ENCODE measurements at places on chromosomes 5 and 9.

DNA sequence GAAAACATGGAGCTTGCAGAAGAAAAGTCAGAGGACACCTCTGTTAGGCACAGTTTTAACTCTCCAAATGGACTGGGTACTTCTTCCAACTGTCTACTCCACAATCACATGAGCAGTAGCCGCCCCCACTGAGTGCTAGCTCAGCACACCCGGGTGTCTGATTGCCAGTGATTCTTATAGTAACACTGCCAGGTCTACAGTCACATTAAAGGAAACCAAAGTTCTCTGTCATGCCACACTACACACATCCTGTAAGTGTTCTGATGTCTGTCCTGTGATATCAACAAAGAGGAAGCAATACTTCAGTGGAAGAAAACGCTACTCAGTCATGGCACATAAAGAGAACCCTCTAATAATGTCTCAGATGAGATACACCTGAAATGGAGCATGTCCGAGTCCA, at the start of gene HAVCR2:
Gene HAVCR2, minus strand, starts transcription at position 69 of the 400 bp plus-strand sequence. Its CDS starts 61 bp downstream, at position 8.
- no peak for DNase-seq

DNA sequence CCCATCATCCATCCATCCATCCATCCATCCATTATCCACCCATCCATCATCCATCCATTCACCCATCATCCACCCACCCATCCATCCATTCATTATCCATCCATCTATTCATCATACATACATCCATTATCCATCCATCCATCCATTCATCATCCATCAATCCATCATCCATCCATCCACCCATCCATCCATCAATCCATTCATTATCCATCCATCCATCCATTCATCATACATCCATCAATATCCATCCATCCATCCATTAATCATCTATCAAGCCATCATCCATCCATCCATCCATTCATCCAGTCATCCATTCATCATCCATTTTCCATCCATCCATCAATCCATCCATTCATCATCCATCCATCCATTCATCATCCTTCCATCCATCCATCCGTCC, 89.0 kb downstream of the NSG2 start:
- DNase-seq: no peak

- no peak for DNase-seq
Measured at GRCh38 chr5:62653001-62653863, 74.6 kb downstream of the LRRC70 start.

- DNase-seq: no peak
Measured at GRCh38 chr9:92384375-92384774, 20.0 kb downstream of the OGN start.

DNA sequence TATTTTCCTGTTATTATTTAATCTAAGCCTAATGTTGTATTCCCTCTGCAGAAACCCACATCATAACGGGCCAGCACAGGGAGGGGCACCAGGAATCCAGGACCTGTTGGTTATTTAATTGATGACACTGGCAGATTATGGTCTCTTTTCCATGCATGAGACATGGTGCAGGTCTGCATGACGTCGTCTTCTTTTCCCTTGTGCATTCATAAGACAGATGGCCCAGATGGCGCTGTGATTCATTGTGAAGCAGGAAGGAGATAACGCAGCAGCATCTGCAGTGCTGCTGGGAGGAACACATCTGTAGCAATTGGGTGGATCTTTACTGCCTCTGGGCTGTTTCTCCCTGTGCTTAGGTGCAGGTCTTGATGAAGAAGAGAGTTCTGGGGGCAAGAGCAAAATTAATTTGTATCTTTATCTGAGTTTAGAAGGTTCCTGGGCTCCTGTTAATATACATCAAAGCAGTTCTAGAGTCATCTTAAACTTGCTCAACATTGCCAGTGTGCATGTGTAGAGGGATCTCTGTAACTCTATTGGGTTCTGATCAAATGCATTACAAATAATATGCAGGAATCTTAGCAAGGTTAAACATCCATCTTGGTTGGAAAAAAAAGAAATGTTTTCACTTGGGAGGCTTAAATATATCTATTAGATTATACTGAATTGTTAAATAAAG, 176.1 kb downstream of the PCSK1 start:
- peak; percentile 97 for DNase-seq
